ENCODE measurements at places on chromosomes 12 and 14.

GRCh38 chr12:53332744-53333143 lies 3.4 kb downstream of the SP7 start:
- no peak for DNase-seq

GRCh38 chr14:38339696-38340095 lies 83.8 kb upstream of the CLEC14A start:
- peak; percentile 5 for DNase-seq

GRCh38 chr12:60977966-60978365 lies 1282.2 kb upstream of the USP15 start:
- no peak for DNase-seq

DNA sequence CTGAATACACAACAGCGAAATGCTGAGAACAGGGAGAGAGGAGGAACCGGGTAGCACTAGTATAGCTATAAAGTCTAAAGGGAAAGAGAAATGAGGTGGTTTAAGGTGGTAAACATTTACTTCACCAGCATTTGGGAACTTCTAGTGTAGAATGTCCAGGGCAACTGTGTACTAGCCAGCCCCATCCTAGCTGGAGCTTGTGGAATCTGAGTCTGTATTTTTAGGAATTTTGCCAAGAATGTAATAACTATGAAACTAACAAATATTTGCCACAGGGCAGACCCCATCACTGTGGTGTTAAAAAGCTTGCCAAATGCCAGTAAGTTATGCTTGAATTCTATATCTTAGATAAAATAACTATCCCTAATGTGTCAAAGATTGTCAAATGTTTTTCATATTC lies 398.9 kb upstream of the MIS18BP1 start:
- DNase-seq = no peak

DNA sequence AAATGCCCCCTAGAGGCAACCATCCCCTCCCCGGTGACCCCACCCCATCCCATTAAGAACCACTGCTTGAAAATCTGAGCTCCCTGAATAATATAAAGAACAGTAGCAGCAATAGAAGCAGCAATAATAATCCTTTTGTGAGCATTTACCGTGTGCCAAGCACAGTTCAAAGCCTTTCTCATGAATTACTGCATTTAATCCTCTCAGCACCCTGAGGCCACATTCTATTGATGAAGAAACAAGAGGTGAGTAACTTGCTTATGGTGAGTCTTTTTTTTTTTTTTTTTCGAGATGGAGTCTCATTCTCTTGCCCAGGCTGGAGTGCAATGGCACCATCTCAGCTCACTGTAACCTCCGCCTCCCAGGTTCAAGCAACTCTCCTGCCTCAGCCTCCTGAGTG lies 65.0 kb downstream of the KCNK10 start:
- no peak for DNase-seq

GRCh38 chr12:66065641-66066136 lies 64.9 kb downstream of the LLPH start:
- peak; percentile 45 for DNase-seq

DNA sequence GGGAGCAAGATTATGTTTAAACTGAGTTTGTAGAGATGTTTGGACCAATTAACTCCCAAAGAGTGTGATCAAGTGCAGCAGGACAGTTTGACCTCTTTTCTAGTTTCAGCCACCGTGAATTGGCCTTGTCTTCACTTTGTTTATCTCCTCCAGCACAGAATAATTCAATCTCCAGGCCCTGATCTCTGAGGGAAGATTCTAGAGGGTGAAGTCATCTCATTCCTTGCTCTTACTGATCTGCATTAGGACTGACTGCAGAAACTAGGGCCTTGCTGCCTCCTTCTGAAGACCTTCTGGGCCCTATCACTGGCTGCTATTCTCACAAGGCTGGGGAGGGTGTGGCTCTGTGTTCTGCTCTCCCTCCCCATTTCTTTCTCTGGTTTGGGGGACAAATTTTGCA lies 29.4 kb downstream of the C12orf75 start:
- no peak for DNase-seq

DNA sequence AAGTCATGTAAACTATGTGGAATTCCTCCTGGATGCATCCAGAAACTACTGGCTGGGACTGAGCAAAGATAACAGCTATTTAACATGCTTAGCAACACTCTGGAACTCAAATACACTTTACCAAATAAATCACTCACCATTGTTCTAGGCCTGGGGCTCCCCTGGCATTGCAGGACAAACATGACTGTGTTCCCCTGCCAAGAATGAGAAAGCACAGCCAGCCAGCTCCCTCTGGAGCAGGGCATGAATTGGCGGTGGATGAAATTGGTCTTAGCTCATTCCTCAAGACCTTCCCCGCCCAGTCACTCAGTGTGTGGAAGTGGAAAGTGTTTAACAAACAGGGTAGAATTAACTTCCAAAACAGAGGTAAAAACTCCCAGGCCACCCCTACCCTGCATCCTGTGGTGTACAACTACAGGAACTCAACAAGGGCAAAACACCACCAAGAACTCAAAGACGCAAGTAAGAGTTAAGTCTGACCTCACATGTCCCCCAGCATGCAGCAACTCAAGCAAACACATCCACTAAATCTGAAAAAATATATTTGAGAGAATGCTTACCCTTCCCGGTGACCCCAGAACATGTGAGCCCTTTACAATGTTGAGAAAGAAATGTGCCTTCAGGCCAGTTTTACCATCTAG lies 58.4 kb upstream of the BDKRB2 start:
- DNase-seq = no peak

DNA sequence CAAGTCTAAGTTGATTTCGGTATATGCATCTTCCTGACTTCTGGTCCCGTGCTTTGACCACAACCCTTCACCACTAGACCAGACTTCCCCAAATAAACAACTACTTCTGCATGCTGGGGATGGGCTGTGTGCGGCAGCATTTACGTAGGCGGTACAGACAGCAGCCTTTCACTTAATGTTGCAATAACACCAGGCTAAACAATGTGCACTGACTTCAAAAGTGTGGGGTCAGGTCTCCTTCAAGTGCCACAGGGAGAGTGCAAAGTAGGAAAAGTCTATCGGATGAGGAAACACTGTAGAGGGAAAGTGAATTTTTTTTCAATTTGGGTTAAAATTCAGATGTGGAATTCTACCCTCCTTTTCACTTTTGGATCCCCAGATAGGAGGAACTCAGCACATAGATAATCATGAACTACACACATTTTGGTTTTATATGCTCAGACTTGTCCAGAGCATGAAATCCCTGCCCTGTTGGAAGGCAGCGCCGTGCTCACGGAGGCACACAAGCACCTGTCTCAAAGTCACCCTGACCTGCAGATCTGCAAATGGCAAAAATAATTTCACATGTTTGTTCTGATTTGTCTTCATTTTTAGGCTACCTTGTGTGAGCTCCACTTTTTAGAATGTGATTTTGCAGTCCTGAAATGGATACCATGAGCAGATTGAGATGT lies 3.6 kb upstream of the FOS start:
- no peak for DNase-seq

DNA sequence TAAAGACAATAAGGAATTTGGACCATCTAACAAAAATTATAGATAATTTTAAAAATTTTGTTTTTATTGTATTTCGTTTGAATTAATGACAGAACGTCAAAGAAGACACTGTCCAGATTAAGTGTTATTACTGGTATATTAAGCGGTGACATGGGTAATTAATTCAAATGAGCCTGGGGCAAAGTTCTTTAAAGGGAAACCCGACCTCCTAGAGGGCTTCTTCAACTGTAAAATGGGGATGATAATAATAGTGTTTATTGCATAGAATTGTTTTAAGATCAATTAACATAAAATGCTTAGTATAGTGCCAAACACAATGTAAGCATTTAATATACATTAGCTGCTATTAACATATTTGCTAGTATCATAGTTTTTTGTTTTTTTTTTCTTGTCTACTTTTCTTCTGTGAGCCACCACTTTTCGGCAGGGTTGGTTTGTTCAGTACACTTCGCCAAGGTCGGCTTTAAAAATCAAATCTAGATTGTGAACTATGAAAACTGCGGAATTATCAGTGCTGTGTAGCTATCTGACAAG lies 514 bp upstream of the LARP4 start:
- no peak for DNase-seq

- no peak for DNase-seq
Measured at GRCh38 chr14:55329999-55330710, 58.9 kb downstream of the FBXO34 start.
